Activated CD8-positive, alpha-beta T cell treated with anti-CD3 and anti-CD28 coated beads for 36 hours (primary cell): ENCODE measurements at places on chromosomes 5 and 9. TPM values are rescaled to one million over a fixed set of nuclear protein-coding genes. Genes with fewer than 3 reads are reported as not detected.

DNA sequence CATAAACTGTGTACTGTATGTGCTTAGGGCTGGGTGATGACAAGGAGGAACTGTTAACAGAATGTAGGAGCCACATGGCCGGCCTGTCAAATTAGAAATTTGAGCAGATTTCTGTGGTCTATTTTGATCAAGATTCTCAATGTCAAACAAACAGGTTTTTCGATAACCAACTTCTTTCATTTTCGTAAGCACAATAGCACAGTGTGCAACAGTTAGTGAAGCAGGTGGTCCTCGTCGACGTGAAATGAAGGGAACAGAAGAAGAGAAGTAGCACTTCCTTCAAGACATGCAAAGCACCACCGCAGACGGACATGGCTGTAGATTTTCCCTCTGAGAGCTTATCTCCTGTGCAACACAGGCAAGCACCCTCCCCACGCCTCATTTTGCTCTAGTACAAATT is 252.1 kb downstream of the CRB2 start:
- H3K4me3 ChIP-seq: no peak overlapping the region
- DNase-seq: no peak
- no peak overlapping the region for H3K27ac ChIP-seq
- H3K36me3 ChIP-seq: peaks cover 2% of the 10 kb centered on the region

GRCh38 chr9:3474821-3475220 is 51.0 kb downstream of the RFX3 start:
- peaks cover 61% of the 10 kb centered on the region for H3K4me1 ChIP-seq
- peaks cover 36% of the 10 kb centered on the region for H3K36me3 ChIP-seq
- no peaks in the 10 kb centered on the region for H3K27me3 ChIP-seq
- H3K27ac ChIP-seq: no peak overlapping the region
- DNase-seq: no peak

Gene KCNV2
- total RNA-seq: not detected

DNA sequence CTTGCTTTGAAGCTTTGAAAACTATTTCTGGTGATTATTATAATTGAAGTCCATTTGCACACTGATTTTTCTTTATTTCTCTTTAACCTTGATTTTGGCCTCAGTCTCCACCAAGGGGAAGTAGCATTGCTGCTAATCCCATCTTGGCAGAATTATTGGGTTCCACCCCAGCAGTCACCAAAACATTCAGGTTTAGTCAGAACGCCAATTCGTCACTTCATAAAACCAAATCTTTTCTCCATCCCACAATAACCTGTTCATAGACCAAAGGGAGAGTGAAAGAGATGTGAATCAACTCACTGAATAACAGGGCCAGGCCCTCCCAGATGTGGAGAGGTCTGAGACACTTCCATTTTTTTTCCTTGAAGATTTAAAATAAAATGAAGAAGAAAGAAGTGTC is 95.1 kb upstream of the VCAN start:
- H3K27me3 ChIP-seq: no peaks in the 10 kb centered on the region
- no peak for DNase-seq

DNA sequence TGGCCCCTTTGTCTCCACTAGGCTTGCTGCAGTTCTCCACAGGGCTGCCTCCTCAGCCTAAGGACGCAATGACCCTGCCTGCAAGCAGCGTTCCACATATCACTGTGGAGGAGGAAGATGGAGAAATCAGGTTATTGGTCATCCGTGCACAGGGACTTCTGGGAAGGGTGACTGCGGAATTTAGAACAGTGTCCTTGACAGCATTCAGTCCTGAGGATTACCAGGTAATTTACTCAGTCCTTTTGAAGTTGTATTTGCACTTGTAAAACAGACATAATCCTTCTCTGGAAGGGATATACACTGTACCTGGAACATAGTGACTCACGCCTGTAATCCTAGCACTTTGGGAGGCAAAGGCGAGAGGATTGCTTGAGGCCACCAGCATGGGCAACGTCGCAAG is 116.6 kb downstream of the ADGRV1 start:
- H3K4me1 ChIP-seq: no peaks in the 10 kb centered on the region
- H3K4me3 ChIP-seq: no peak overlapping the region
- H3K27me3 ChIP-seq: peaks cover 2% of the 10 kb centered on the region
- no peak for DNase-seq
- H3K36me3 ChIP-seq: no peaks in the 10 kb centered on the region
